ENCODE measurements at places on chromosomes 16 and 17.

DNA sequence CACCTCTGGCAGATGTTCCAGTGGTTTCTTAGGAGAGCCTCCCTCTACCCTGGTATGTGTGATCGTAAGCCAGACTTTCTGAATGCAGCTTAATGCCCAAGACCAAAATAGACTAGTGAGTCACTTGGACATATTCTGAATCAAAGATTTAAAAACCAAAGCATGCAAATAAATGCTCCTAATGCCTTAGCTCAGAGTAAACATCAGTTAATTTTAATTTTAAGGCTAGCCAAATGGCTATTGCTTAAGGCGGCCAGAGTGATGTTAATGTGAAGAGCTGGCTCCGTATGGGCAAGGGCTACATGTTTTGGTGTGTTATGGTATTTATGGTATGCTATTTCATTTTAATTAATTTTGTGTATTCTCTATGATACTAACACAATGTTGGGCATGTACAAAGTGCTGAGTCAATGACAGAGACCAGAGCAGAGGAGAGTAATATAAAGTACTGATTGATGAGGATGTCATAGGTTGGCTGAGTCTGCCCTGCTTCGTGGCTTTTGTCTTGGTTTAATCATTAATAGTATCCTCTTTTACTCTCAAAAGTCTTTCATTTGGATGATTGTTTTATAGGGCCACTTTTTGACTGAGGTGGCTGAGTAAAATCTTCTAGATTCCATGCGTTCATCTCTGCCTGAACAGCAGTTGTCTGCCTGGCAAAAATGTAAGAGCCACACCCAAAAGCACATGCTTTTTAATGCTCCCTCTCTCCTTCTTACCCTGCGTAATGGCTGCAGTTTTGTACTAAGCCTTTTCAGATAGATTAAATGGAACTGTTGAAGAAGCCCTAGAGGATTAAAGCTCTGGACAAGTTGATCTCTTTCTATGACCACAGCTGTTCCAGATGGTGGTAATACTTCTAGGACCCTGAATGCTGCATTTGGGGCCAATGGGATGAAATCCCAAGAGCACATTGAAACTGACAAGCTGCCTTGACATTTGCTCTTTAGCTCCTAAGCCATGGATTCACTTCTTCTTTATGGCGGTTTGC lies 59.6 kb downstream of the MAP2K6 start:
- DNase-seq = no peak

- DNase-seq = no peak
Measured at GRCh38 chr17:1577182-1577581, 14.6 kb upstream of the PITPNA start.

DNA sequence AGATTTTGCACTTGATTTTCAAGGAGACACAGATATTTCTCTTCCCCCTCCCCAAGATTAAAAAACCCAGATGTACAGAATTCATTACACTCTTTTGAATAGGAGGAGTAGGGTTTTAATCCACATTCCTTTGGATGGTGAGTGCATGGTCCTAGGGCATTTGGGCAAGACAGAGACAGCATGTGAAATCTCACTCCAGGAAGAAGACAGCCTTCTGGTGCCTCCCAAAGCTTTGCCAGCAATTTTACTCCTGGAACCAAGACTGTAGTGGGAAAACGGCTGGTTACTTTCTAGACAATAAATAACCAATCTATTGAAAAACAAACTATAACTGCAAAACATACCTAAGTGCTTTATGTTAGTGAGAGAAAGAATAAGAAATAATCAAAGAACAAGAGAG lies 15.2 kb downstream of the TEX2 start:
- DNase-seq = no peak

DNA sequence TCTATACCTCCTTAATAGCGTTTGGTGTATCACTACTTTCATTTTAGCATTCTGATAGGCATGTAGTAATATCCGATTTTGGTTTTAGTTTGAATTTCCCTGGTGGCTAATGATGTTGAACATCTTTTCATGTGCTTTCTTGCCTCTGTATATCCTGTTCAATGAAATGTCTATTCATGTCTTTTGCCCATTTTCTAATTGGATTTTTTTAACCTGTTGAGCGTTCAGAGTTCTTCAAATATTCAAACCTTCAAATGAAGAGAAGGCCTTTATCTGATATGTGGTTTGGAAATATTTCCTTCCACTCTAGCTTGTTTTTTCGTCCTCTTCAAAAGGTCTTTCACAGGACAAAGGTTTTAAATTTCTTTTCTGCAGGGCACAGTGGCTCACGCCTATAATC lies 2.4 kb upstream of the NME1 start:
- no peak for DNase-seq

- no peak for DNase-seq
Measured at GRCh38 chr16:65657071-65657494, 535.2 kb upstream of the CDH11 start.

- DNase-seq = no peak
Measured at GRCh38 chr17:68776451-68776850, 175.3 kb upstream of the FAM20A start.

- peak; percentile 69 for DNase-seq
Measured at GRCh38 chr16:14007450-14007849, 63.7 kb upstream of the MRTFB start.

GRCh38 chr17:1492249-1493206 lies at the start of gene MYO1C:
TSS of gene MYO1C (minus strand) at chr17:1492686. CDS start at chr17:1492487, 199 bp downstream.
- no peak for DNase-seq

GRCh38 chr17:53088481-53088880 lies 734.2 kb upstream of the KIF2B start:
- no peak for DNase-seq

- no peak for DNase-seq
Measured at GRCh38 chr17:76049239-76049638, 22.1 kb upstream of the EVPL start.

DNA sequence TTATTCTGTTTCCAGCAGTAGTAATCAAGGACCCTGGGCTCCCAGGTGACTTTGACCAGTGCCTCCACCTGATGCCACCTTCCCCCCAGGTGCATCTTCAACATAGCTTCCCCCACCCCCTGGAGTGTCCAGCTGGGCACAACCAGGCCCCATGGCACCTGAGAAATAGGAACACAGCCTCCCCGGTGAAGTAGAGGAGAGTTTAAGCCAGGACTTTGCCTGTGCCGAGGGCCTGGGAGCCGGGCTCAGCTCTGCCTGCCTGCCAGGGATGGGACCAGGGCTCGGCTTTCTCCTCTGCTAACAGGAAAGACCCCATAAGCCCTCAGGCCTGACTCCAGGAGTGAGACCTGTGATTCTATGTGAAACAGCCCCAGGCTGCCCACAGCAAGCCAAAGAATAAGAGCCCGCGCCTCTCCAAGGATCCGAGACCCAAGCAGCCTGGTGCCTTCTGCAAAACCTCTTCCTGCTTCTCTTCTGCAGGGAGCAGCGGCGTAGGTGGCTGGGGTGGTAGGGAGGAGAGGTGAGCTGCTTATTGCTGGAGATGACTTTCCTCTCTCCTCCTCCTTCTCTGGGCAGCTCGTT lies 16.4 kb upstream of the RBFOX3 start:
- DNase-seq = no peak

- DNase-seq = peak; percentile 68
Measured at GRCh38 chr17:65987988-65988387, 203.9 kb downstream of the CEP112 start.

DNA sequence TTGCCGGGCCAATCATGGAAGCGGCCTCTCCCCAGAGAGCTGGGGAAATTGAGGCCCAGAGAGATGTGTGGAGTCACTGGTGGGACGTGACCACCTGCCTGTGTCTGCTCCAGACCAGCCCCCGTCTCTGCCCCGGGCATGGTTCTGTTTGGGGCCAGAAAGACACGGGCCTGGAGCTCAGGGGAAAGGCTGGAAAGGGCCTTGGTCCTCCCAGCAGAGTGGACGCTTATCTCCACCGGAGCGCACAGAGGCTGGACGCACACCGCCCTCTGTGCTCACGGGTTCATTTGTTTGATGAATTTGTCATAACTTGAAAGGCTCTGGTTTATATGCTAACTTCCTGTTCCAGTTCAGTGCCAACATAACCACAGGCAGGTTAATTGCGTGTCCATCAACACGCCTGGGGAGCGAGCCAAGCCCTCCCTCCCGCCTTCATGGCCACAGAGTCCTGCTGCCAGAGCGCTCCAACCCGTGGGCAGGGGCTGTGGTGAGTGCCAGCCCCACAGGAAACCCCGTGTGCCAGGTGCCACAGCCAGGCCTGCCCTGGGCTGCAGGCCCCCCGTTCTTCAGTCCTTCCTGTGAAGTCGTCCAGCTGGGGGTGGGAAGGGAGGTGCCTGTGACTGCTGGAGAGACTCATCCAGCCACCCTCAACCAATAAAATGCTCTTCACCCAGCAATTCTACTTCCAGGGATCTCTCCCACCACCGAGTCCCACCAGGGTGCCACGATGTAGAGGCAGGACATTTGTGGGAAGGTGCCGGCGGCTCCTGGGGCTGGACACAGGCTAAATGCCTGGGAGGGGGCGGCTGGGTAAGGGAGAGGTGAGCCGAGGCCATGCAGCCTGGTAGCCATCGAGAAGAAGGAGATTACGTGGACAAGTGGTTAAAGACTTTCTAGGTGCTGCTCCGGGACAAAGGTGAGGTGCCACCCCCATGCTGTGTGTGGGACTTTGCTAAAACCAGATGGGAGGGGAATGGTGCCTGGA lies 29.4 kb upstream of the BAHCC1 start:
- DNase-seq = peak; percentile 93

DNA sequence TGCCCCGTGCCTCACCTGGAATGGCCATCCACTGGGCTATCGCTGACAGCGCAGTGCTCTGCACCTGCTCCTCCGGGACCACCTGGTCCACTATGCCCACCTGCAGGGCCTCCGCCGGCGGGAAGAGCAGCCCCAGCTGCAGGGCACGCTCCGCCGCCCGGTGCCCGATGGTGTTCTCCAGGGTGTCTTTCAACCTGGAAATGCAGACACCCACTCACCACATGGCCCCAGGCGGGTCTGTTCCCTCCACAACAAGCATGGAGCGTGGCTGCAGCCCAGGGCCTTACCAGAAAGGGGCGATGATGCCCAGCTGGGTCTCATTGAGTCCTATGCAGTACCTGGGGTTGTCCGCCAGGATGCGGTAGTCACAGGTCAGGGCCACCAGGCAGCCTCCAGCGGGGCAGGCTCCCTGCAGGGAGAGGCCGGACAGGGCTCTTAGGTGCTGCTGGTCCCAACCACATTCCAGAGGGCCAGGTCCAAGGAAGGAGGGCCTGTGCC lies 6.8 kb downstream of the DNASE1L2 start:
- no peak for DNase-seq

DNA sequence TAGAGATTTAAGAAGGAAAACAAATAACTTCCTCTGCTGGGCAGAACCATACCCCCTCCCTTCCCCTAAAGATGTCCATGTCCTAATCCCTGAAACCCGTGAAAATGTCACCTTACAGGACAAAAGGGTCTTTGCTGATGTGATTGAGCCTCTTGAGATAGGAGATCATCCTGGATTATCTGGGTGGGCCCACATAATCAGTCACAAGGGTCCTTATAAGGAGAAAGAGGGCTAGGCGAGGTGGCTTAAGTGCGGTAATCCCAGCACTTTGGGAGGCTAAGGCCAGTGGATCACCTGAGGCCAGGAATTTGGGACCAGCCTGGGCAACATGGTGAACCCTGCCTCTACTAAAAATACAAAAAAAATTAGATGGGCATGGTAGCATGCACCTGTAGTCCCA lies 12.0 kb upstream of the SLC39A11 start:
- DNase-seq = no peak

- peak; percentile 58 for DNase-seq
Measured at GRCh38 chr16:11586378-11586855, 302 bp downstream of the LITAF start.

GRCh38 chr17:65408050-65408449 lies 153.4 kb downstream of the AXIN2 start:
- no peak for DNase-seq

DNA sequence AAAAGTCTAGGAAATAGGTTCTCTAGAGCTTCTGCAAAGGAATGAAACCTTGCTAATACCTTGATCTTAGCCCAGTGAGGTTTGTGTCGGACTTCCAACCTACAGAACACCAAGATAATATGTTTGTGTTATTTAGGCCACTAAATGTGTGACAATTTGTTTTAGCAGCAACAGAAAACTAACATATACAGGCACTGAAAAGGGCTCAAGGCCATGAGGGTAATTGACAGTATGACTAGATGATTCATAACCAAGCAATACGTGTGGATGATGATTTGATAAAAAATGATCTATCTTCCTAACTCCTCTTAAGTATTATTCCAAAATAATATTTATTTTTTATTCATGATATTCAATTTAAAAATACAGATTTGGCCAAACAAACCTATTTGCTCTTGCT lies 27.7 kb upstream of the MED13 start:
- no peak for DNase-seq

DNA sequence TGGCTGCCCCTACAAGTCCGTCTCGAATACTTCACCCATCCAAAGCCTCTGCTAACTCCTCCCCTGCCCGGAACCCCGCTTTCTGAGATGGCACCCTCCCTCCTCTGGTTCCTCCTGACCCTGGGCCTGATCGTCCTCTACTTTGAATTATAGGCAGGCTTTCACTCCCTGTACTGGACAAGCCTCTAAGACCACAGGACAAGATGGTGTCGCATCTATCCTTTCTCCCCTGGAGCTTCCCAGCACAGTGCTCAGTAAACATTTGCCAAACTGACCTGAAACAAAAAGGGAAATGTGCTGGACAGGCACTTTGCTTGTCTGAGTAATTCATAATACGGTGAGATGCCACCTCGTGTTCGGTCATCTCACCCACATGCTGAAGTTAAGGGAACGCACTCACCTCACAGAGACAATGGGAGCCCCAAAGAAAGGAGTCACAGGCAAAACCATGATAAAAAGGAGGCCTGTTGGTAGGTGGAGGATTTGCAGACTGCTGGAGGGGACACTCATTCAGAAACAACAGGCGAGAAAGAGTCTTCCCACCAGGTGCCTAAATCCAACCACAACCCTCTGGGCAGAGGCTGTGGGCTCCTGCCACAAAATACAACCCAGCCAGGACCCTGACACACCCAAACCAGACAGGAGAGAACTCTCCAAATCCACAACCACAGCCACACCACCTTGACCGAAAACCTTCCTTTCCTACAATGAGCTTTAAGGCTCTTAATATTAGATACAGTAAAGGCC lies 28.2 kb downstream of the SNN start:
- DNase-seq = no peak

GRCh38 chr16:6153901-6154300 lies 1056.3 kb upstream of the EEF2KMT start:
- no peak for DNase-seq

DNA sequence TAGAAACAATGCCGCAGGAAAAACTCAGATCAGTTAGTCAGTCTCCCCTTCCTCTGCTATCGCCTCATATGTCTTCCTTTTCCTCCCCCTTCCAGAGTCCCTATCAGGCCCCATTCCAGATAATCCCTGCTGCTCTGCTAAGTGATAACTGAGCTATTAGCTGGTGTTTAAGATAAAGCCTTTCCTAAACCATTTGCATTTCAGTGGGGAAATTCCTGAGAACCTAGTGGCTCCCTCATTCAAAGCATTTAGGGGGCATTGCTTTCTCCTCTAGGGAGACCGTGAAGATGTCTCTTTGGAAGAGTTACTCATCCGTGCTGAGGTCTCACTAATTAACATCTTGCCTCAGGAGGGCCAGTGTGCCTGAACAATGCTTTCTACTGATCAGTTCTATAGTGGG lies 401.6 kb downstream of the NPIPA7 start:
- DNase-seq = no peak

GRCh38 chr17:59238906-59239305 lies 18.6 kb downstream of the GDPD1 start:
- no peak for DNase-seq

GRCh38 chr16:9447195-9447551 lies 355.7 kb downstream of the HAPSTR1 start:
- DNase-seq = no peak

- DNase-seq = peak; percentile 46
Measured at GRCh38 chr16:68645494-68646388, 631 bp downstream of the CDH3 start.
